Activated naive CD4-positive, alpha-beta T cell (primary cell): ENCODE measurements at places on chromosomes 1 and 21.
A peak's percentile ranks its signal among the peaks of the same experiment; 100 is the strongest.

DNA sequence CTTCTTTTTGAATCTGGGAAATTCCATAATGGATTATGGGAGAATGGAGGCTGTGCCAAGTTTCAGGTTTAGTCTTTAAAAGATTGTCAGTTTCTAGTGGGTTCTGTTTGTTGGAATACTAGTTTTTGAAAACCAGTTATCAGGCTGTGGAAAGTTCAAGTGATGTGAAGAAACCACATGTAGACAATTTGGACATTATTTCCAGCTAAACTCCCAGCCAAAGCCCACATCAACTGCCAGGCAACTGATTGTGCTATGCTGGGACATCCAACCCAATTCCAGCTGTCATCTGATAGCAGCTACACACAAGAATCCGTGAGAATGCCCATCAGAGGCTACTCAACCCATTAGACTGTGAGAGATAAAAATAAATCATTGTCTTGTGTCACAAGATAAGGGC is 546.1 kb upstream of the ADAMTS5 start:
- no peak for DNase-seq

DNA sequence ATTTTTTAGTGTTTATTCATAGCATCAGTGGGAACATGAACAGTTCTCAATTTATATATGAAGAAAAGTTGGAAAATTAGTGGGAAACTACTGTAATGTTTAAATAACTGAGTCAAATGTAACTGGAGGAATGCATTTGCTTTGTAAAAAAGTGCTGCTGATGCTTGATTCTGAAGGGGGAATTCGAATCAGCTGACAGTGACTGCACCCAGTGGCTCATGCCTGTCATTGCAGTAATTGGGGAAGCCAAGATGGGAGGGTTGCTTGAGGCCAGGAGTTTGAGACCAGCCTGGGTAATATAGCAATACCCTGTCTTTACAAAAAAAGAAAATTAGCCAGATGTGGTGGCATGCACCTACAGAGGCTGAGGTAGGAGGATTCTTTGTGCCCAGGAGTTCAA is 398.4 kb downstream of the ZP4 start:
- no peak for DNase-seq

- no peak for DNase-seq
These were observed 10.1 kb upstream of the PLA2G5 start for GRCh38 chr1:20059847-20060246.

DNA sequence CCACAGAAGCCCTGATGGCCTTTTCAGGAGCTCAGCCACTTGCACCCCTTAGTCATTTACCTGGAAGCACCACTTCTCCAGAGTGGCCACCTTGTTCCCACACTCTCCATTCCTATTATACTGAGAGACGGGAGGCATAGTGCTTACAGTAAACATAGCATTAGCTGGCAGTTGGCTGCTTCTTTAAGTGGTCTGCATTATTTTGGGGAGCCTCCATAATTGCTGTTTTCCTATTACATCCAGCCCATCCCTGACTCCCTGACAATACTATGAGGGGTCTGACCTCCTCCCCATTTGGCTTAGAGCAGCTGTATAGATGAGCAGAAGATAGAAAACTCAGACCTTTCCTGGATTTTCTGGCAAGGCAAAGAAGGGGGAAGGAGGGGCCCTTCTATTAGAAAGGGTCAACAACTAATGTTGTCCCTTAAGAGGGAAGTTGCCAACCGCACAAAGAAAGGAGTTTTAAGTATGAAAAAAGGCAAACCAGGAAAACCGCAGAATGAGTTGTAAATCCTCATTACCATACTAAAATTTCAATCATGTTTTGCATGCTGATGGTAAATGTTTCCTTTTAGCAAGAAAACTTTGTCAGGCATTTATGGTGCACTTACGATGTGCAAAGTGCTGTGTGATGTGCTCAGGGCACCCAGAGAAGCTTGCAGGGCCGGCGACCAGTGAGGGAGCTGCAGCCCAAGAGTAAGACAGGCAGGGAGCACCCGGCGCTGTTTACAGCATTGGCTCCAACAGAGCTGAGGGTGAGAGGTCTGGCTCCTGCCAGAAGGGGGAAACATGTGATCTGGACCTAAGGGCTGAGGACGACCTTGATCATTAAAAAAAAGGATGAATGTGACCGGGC is 167.3 kb downstream of the ZZZ3 start:
- DNase-seq: no peak

DNA sequence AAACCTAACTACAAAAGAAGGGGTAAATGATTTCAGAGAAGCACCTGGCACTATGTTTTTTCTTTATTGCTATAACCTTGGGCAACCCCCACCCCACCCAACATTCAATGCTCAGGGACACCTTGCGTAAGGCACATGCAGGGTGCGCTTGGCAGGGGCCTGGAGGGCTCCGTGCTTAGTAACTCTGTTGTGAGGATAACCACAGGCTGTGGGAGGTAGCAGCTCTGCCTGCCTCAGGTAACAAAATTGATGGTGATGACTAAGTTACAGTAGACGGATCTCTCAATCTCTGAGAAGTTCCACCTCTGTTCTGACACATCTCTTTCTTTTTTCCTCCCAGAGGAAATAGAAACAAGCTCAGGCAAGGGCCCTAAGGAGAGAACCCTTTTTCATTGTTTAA is 8.7 kb upstream of the CCN1 start:
- no peak for DNase-seq

DNA sequence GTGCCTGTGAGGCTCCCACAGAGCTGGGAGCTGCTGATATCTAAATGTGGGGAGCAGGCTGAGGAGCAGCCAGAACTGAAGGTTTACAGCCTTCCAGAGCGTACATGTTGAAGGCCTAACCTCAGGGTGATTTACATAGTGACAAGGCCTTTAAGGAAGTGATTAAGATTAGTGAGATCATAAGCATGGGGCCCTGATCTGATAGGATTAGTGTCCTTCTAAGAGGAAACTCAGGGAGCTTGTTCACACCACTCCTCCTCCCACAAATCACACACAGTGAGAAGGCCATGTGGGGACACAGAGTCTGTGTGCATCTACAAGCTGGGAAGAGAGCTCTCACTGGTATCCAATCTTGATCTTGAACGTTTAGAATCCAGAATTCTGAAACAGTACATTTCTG is 92.3 kb upstream of the NBPF6 start:
- DNase-seq: no peak

DNA sequence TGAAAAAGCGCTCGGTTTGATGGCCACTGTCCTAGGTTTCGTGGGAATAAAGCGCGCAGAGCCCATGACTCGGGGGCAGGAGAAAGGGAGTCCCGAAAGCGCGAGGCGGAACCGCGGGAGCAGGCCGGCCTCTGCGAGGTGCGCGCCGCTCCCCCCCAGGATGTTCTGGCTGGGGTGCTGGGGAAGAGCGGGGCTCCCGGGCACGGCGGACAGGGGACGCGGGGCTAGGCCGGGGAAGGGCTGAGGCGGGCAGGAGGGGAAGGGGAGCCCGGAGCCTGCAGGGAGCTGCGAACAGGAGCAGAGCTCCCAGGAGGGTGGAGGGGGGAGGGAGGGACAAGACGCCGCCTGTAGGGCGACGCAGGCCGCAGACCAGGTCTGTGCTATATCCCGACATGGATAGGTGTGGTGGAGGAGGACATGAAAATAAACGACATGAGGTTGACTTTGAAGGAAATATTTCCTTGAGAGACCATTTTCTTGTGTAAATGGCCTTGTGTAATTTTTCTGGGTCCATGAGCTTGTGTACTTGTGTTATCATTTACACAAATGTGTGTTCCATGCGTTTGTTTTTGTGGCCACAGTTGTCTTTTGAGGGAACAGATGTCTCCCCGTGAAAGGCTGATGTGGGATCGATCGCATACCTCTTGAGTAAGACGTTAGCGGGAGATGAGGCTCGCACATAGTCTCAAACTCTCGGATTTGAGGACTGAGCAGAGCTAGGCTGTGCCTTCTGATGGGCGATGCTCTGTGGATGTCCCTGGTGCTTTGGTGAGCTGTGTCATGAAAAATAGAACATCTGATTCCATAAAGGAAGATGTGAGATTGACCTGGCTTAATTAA is 1.3 kb downstream of the PCNT start:
- peak; percentile 34 for DNase-seq

DNA sequence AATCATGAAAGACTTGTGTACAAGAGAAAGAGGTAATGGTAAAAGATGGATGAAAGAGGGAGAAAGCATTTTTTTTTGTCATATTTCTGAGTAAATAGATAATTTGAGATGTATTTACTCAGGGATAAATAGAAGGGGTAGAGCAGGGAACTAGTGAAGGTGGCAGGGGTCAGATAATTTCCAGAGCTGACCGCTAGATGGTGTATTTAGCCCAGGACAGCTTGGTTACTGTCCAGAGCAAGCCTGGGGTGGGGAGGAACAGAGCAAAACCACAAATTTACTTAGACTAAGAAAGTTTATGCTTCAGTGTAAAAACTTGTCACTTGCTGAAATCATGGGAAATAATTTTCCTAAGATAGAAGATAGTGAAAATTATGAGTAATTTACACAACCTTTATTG is 91.5 kb downstream of the XCL2 start:
- DNase-seq: no peak

- no peak for DNase-seq
These were observed 227.2 kb downstream of the CAMTA1 start for GRCh38 chr1:7012461-7012924.

DNA sequence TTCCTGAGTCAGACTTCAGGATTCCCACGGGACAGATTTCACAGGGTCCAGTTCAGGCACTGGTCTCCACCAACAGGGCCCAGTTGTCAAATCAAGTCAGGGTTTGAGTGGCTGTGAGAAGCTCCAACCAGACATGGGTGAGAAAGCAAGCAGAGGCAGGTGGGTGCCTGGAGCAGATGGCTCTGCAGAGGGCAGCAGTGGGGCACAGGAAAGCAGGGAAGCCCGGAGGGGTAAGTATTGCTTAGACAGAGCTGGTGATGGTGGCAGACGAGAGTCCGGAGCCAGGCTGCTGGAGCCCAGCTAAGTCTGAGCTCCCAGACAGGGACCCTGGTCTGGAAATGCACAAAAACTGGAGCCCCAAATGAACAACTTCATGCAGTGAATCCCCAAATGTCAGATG is 40.4 kb downstream of the RIMS3 start:
- no peak for DNase-seq

DNA sequence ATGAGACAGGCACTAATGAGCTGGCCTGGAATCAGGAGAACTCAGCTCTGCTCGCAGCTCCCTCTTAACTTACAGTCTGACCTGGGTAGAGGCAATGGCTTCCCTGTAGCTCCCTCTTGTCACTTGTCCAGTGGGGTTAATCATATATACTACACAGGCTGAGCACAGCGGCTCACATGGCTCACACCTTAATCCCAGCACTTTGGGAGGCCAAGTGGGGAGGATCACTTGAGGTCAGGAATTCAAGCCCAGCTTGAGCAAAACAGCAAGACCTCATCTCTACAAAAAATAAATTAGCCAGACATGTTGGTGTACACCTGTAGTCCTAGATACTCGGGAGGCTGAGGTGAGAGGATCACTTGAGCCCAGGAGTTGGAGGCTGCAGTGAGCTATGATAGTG is 4.2 kb downstream of the S100A6 start:
- DNase-seq: no peak

DNA sequence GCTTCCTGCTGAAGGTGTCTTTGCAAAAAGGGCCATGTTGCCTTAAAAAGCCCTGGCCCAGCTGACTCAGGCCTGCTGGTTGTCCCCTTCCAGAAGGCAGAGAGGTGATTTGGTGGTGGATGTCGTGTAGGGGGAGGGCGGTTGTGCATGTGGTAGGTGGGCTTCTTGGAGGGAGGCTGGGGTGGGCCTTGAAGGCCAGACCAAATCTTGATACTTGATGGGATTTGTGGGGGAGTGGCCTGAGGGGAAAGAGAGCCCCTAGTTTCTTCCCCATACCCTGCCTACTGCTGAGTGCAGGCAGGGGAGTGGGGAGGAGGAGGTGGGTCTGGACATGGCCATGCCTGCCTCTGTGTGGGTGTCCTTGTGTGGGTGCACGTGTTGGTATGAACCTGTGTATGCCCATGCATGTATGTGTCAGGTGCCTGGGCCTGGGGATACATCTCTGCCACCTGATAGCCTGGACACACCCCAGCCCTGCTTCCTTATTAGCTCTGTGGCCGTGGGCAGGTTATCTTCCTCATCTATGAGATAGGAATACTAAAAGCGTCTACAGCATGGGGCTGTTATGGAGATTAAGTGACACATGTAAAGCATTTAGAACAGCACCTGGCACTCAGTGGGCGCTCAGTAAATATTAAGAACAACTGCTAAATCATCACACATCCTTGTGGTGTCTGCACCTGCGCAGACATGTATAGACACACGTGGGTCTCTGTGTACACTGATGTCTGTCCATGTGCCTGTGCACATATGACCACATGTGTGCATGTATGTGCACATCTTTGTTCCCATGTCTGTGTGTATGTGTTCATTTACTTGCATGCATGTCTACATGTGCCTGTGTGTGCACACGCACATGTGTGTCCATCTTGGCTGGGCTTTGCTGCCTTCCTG is 17.0 kb downstream of the FAM151A start:
- DNase-seq: no peak

- no peak for DNase-seq
These were observed 20.6 kb downstream of the LUZP1 start for GRCh38 chr1:23148084-23148483.

DNA sequence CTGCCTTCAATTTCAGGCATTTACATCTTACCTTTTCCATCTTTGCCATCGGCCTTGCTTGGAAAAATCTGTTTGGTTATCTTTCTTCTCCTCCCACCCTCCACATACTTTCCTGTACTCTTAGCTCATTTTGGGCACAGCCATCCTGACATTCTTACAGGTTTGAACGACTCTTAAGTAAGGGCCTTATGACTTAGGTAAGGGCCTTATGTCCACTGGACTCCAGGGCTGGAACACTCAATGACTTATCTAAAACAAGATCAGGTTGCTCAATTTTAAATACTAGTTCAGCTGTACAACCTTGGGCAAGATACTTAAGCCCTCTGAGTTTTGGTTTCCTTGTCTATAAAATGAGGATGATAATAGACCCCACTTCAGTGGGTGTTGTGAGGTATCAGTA is 40.9 kb downstream of the C1orf21 start:
- no peak for DNase-seq

DNA sequence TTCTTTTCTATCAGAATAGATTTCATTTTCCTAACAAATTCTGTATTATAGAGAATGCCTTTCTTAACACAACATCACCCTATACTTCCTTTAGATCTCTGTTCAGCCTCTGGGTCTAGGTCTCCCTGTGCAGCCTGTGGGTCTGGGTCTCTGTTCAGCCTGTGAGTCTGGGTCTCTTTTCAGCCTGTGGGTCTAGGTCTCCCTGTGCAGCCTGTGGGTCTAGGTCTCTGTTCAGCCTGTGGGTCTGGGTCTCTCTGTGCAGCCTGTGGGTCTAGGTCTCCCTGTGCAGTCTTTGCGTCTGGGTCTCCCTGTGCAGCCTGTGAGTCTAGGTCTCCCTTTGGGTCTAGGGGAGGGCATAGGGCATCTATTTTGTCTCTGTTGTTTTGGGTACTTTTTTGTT is 59.6 kb upstream of the DIP2A start:
- DNase-seq: no peak
